ENCODE measurements at places on chromosomes 7 and 10.

DNA sequence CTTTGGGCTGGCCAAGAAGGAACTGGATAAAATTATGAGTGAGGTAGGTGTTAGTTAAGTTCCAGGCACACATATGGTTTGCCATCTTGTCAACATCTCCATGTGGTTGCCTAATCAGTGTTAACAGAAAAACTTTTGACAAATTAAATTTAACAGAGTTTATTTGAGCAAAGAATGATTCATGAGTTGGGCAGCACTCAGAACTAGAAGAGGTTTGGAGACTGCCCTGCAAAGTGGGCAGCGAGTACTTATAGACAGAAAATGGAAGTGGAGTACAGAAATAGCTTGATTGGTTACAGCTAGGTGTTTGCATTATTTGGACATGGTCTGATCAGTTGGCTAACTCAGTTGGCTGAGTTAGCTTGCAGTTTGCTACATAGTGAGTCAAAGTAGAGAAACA, 37.5 kb upstream of the AGK start:
- no peak for DNase-seq

- no peak for DNase-seq
Measured at GRCh38 chr10:11677480-11677879, 64.7 kb upstream of the ECHDC3 start.

GRCh38 chr7:25714013-25714412, 438.0 kb upstream of the NFE2L3 start:
- DNase-seq, result no peak

DNA sequence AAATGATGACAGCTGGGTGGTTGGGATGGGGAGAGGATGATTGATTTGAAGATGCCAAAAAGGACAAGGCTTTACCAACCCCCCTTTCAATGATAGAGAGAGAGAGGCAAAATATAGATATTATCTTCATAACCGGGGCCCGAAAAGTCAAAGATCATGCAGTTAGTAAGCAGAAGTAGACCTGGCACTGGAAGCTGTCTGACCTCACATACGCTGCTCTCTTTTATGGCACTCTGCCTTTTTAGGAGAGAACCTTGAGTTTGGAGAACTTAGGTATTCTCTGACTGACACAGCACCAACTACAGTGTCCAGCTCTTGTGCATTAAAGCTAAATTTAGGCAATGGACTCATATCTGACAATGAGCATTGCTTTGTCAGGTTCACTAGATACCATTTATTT, 30.7 kb downstream of the CNNM2 start:
- DNase-seq, result no peak

GRCh38 chr7:167090-167855, 25.1 kb upstream of the FAM20C start:
- no peak for DNase-seq

DNA sequence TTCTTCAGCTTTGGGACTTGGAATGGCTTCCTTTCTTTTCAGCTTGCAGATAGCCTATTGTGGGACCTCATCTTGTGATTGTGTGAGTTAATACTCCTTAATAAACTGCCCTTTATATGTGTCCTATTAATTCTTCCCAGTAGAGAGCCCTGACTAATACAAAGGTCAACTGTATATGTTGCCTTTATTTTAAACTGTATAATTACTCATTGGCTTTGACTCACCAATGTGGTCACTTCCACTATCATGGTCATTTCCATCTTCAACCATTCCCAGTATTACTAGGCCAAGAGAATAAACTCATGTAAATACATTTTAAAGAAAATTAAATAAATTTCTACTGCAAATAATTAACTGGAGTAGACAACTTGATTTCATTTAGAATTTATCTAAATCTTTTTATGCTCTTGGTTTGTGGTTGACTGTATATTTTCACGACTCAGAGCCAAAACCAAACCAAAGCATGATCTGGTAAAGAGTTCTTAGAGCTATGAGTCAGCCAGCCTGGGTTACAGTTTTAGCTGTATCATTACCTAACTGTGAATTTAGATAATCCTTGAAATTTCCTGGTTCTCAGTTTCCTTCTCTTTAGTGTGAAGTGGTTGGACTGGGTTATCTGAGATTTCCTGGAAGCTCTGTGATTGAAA, 188.4 kb downstream of the PPP1R3A start:
- DNase-seq, result no peak

DNA sequence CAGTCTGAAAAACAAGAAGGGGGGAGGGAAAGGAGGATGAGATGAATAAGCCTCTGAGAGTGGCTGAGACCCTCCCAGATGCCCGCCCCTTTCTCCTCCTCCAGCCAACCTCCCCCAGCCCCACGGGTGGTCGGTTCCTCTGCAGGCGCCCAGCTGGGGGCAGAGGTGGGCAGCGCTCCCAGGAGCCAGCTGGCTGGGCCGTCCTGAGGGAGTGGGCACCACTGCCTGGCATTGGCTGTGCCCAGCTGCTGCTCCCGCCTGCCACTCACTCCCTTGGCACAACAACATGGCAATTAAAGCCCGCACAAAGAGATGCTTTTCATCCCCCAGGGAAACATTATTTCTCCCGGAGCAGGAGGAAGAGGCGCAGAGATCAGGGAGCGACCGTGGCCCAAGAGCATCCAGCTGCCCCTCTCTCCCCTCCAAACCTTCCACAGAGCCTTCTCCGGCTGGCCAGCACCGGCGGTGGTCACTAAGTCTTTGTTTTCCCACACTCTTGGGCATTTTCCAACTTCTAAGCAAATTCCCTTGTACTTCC, 107.2 kb downstream of the SPDYE5 start:
- DNase-seq, result no peak

- DNase-seq, result no peak
Measured at GRCh38 chr7:139650429-139651100, 127.1 kb downstream of the CLEC2L start.

- no peak for DNase-seq
Measured at GRCh38 chr7:96546426-96546825, 163.2 kb downstream of the SEM1 start.

- DNase-seq, result no peak
Measured at GRCh38 chr7:139271718-139272628, 40.9 kb downstream of the UBN2 start.

DNA sequence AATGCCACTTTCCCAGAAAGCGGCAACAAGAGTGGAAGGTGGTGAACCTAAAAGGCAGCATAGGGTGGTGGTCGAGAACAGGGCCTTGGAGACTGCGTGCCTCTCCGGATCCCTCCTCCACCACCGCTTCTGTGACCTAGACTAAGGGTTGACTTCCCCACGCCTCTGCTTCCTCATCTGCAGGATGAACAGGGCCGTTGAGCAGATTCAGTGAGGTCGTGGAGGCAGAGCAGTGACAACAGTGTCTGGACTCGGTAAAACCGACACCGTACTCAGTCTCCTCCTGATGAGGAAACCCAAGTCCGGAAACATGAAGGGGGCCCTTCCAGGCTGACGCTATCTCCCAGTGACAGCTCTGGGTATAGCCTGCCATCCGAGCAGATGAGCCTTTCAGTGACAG, 162.6 kb downstream of the CELF2 start:
- DNase-seq, result peak; percentile 56

DNA sequence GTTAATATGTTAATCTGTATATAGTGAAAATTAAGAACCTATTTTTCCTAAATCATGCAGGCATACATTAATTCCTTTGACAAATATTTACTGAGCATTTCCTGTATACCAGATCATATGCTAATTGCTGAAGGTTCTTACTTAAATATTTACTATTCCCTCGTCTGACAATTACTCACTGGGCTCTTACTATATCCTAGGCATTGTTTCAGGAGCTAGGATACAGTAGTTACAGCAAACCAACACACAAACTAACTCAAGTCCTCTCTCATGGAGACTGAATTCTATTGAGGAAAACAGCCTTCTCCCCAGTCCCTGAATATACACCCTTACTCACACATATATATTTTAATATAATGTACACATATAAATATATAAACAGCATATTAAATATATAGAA, 786.0 kb downstream of the NRG3 start:
- DNase-seq, result no peak
